ENCODE measurements at places on chromosomes 5 and 9.

DNA sequence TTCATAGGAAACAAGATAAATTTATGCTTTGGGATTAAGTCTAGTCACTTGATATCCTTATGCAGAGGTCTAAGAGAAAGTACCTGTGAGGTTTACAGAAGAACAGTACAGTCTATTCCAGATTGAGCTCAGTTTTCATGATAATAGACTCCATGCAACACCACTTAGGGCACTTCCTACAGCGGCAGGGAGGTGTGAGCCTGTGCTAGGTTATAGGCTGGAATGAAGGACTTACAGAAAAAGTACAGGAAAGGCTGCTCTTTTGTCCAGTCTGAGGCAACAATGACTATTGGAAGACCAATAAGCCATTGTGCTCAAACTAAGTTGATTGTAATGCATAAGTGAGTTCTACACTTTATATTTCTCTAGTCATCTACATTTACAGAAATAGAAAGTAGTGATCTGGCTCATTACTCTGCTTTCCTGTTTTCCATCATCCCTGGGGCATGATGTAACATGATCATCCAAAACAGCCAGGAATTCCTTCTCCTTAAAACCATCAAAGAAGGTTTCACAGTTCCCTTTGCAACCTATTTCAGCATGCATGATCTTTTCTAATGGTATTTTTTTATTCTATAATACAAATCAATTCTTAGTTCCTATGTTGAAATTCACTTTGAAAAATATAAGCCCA, 322.8 kb downstream of the SLF1 start:
- no peak for DNase-seq

DNA sequence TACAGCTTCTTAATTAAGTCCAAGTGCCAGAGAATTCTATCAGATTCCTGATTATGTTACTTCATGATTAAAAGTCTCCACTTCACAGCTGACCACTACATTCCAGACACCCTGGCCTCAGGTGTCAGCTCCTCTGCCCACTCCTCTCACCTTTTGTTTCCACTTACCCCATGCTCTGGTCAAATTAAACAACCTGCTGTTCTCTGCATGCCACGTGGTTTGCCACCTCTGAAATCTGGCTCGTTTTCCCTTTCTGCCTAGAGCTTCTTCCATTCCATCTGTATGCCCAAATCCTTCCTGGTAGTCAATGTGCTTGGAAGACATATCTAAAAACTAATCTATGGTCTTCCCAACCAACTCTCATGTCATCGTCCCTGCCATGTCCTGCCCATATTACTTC, 158.6 kb downstream of the ICE1 start:
- DNase-seq = no peak

DNA sequence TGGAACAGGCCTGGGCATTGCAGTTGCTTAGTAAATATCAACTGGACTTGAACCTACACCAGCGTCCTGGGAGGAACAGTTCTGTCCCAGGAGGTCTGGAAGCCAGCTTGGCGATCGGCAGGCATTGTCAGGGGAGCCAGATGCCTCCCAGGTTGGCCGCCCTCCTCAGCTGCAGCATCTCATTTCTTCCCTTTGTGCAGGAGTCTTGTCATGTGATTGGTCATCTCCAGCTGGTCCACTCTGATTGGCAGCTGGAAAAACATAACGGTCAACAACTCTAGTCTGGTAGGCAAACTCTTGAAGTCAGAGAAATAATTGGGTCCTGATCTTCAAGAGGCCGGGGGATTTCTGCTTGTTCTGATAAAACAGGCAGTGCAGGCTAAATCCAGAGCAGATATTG, 29.6 kb upstream of the NCS1 start:
- no peak for DNase-seq

DNA sequence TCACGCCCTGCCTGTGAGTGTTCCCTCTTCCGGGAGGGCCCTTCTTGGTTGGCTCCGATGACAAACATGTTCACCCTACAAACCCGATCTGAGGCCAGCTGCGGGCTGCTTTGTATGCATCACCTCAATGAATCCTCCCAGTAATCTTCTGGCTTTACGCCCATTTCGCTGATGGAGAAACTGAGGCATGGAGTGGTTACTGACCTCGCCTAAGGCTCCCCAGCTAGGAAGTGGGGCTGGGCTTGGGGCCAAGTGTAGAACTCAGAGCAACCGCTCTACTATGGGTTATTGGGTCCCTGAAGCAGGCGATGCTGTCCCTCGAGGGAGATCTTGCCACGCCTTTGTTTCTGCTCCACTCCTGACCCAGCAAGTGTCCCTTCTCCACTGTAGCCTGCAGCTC, 38.2 kb upstream of the RPL26L1 start:
- DNase-seq = no peak

DNA sequence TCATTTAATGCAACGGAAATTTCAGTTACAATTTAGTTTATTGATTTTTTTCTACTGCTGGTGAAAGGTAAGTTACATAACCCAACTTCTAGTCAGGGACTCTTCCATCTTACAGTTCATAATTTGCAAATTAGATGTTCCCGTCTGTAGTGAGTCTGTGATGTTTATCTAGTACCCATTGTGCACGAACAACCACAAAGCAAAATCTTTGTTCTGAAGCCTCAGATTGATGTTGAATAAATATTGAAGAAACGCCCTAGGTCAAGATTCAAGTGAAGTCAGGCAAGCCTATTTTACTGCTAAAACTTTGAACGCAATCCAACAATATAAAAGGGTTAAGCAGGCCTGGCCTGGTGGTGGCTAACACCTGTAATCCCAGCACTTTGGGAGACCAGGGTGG, 43.1 kb downstream of the BASP1 start:
- no peak for DNase-seq

- no peak for DNase-seq
Observed at GRCh38 chr9:128020692-128021091, 39.9 kb upstream of the EEIG1 start.

DNA sequence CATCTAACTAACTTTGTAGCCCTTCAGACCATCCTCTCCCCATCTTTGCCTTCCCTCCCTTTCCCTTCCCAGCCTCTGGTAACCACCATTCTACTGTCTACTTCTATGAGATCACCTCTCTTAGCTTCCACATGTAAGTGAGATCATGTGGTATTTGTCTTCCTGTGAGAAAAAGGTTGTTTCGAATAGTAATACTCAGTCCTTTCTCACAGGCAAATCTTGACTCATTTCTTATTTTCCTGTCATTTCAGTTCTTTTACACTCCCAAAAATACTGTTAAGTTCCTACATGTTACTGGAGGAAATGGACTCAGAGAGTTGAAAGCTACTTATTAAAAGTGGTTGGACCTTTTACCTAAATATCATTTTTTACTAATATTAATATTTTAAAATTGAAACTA, 82.1 kb downstream of the SLF1 start:
- no peak for DNase-seq

- no peak for DNase-seq
Observed at GRCh38 chr5:38307845-38308244, 49.5 kb downstream of the EGFLAM start.

DNA sequence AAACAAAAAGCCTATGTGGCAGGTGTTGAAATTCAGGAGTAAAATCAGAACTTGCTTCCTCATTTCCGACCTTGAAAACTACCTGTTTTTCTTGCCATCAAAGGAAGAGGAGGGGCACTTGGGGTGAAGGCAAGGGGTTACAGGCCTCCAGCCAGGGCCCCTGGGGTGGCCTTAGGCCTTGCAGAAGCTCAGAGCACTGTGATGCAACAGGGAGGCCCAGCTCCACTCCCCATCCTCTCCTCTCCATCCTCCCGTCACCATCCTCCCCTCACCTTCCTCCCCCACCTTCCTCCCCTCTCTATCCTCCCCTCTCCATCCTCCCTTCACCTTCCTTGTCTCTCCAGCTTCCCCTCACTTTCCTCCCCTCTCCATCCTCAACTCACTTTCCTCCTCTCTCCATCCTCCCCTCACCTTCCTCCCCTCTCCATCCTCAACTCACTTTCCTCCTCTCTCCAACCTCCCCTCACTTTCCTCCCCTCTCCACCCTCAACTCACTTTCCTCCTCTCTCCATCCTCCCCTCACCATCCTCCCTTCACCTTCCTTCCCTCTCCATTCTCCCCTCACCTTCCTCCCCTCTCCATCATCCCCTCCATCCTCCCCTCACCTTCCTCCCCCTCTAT, 111.6 kb downstream of the WNK2 start:
- DNase-seq = no peak

GRCh38 chr9:95606489-95607350, 89.9 kb upstream of the PTCH1 start:
- no peak for DNase-seq

- DNase-seq = no peak
Observed at GRCh38 chr9:126430124-126430523, 103.5 kb downstream of the MVB12B start.

- DNase-seq = no peak
Observed at GRCh38 chr9:36988848-36989247, 45.2 kb downstream of the PAX5 start.

DNA sequence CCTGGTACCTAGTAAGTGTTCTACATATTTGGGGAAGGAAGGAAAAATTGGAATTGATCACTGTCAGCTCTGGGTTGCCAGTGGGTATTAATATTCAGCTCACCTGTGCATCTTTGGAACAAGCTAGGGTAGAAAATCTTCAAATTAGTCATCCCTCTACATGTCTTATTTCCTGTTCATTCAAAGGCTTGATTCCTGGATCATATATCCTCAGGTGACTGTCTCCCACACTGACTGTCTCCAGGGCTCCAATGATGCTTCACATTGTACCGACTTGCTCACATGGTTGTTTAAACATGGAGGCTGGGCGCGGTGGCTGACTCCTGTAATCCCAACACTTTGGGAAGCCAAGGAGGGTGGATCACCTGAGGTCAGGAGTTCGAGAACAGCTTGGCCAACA, 11.6 kb upstream of the SUSD1 start:
- no peak for DNase-seq

DNA sequence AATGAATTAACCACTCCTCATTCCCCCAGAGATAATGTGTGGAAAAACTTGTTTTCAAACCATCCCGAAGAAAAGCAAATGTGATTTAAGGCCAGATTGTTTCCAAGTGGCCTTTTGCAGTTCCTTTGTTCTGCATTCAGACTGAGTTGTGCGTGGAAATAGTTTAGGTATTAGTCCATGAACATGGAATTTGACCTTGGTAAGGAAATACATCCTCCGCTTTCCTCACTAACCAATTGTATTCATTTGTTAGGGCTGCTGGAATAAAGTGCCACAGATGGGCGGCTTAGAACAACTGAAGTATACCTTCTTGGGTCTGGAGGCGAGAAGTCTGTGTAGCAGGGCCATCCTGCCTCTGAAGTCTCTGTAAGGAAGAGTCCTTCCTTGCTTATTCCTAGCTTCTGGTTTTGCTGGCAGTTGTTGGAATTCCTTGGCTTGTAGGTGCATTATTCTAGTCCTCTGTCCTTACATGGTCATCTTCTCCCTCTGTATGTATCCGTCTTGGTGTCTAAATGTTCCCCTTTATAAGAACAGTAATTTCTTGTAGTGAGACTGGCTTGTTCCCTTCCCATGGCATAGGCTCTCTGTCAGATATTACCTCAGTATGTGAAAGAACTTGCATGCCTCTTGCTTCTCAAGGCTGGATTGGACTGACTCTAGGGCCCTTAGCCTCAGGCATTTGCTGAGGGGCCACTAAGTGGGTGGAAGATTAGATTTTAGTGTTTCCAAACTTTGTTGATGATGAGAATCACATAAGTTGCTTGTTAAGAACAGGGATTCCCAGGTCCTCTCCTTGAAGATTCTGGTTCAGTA, 53.9 kb downstream of the RAI14 start:
- DNase-seq = no peak

DNA sequence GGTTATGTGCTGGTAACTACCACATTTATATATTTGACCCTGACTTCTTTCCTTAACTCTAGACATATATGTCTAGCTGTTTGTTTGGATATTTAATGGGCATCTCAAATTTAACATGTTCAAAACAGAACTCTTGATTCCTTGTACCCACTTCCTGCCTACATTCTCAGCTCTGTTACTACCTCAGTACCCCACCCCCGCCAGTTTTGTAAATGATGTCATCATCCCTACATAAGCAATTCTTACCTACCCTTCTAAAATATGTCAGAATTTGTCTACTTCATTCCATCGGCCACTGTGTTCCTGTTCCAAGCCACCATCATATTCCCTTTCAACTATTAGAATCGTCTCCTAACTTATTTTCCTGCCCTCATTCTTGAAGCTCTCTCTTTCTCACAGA, 4.8 kb downstream of the RAD50 start:
- DNase-seq = no peak

GRCh38 chr5:136907371-136907770, 542.0 kb upstream of the TRPC7 start:
- no peak for DNase-seq

DNA sequence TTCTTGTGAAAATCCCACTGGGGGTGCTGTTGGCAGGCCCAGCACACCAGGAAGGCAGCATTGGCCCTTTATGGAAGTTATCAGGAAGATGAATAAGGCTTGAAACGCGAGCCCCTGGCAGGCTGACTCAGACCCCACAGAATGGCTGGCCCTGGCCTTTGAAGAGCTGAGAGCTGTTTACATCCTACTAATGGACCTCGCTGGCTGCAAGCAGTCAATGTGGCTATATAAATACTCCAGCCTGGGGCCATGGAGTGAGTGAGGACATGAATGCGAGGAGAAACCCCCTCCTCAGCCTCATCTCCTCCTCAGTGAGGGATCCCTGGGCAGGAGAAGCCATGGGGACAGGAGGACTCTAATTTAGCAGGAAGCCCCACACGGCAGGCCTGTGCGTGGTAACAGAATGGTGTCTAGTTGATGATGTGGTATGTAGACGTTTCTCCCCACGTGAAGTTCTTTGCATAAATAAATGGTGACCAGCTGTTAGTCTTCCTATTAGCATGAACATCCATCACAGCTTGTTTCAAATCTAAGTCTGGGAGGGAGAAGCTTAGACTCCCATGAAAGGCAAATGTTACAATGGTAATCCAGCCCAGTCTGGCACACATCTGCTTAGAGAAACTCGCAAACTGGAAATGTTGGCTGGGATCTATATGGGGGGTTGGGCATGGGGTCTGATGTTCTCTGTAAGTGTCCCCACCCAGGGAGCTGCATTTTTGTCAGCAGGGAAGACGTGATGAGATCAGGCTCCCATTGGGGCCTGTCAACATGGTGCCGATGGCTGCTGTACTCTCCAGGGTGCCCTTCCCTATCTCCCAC, 175.1 kb upstream of the PITX1 start:
- no peak for DNase-seq

DNA sequence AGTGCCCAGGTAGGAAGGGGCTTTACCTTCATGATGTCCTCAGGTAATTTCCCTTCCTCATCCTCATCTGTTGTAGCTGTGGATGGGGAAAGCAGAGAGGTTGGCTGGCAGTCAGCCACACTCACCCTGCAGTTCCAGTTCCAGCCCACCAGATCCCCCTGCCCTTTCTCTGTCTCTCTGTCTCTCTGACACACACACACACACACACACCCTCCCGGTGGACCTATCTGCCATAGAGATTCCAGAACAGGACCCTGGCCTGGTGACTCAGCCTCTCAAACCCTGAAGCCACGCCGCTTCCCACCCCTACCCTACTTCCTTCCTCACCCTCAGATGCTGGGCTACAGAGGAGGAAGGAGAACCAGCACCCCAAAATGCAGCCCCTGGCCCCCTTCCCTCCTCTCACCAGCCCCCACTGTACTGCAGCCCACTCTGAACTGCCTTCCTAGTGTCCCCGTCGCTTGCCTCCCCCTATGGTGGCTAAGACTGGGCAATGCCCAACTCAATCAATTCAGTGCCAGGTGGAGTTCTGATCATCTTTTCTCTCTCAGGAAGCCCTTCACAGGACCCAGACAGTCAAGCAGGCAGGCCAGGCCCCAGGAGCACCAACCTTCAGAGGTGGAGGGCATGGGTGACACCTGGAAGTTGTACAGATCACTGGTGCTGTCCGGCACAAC, 4.8 kb downstream of the IRF1 start:
- DNase-seq = no peak

Data from stimulated activated CD4-positive, alpha-beta T cell treated with anti-CD3 and anti-CD28 coated beads, Interleukin-12 subunit alpha, Interleukin-12 subunit beta, amount 100 ng/mL, for 4 hours (primary cell).